ENCODE measurements at places on chromosomes 13 and 19. TPM values are rescaled to one million over a fixed set of nuclear protein-coding genes. Genes with fewer than 3 reads are reported as not detected.

DNA sequence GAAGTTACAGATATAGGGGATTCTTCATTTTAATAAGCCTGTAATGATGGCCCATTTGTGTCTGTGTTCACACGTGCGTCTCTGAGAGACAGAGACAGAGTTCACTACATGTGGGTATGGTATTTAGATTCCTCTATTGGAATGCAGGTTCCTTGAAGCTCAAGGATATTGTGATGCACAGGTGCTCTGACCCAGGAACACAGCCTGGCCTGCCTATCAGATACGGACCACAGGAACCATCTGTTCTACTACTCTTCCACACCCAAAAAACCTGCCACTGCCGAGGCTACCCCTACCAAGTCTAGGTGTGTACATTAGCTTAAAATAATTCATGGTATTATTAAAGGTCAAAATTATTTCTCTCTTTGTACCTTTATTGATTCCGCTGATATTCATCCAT lies 289.2 kb downstream of the ATP8A2 start:
- no peak for DNase-seq

The OR10H1 gene
- polyA plus RNA-seq = 0.04 TPM

The ATP4B gene
- polyA plus RNA-seq = 0.29 TPM

GRCh38 chr13:99528547-99528946 lies 27.3 kb downstream of the TM9SF2 start:
- no peak for DNase-seq

GRCh38 chr19:21947775-21948174 lies 63.0 kb downstream of the ZNF208 start:
- no peak for DNase-seq

The GDF15 gene
- 2.6 TPM for polyA plus RNA-seq

GRCh38 chr13:107192289-107192688 lies 624.4 kb upstream of the ARGLU1 start:
- DNase-seq = no peak

DNA sequence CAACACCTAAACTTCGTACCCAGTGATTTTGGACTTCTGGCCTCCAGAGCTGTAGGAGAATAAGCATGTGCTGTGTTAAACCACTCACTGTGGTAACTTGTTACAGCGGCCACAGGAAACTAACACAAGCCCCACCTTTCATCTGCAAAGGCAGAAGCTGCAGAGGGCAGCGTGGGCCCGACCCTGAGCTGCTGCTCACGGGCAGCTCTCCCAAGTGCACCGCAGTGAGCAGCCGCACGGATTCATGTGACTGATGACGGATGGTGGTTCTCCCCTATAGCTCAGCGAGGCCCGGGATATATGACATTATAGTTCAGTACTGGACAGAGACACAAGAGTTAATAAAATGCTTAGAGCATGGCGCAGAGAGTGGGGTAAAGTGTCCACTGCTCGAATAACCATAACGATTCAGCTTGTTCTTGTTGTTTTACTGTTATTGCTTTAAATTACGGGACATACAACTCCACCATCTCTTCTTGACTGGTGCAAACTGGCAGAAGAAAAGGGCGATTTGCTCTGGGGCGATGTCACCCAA lies 21.9 kb downstream of the VRK3 start:
- DNase-seq = no peak

The ZGLP1 gene
- polyA plus RNA-seq = 2.9 TPM

DNA sequence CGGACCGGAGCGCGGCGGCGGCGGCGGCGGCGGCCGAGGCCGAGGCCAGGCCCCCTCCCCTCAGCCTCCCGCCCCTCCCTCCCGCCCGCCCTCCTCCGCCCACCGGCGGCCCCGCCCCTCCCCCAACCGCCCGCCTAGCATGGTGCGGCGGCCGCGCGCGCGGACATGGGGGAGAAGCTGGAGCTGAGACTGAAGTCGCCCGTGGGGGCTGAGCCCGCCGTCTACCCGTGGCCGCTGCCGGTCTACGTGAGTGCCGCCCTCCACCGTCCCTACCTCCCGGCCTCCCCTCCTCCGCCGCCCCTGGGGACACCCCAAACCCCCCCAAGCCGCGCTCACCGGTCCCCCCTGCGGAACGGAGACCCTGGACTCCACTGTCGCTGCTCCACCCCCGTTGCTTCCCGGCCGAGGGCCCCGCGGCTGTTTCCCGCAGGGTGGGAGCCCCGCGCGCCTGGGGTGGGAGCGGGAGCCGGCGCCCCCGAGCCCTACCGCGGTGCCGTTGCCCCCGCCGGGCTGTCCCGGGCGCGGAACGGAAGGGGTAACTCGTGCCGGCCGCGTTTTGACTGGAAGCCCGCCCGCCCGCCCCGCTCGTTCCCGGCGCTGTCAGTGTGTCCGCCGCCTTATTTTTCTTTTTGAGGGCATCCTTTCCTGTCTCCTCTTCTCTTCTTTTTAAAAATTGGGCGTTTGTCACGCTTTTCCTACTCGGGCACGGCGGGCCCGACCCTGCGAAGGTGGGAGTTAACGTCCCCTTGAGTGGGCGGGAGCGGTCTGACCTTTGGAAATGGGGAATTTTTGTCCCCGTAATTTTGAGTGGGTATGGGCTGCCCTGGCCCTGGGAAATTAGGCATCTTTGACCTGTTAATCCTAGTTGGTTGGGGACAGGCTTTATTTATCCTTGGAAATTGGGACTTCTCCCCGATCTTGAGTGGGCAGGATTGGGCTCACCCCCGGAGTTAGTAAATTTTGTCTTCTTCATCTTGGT lies 576 bp downstream of the DOT1L start:
- no peak for DNase-seq

GRCh38 chr13:113013303-113013702 lies 44.3 kb downstream of the MCF2L start:
- no peak for DNase-seq

The TEX26 gene
- polyA plus RNA-seq = 3.4 TPM

The B3GNT8 gene
- polyA plus RNA-seq = 4.9 TPM

DNA sequence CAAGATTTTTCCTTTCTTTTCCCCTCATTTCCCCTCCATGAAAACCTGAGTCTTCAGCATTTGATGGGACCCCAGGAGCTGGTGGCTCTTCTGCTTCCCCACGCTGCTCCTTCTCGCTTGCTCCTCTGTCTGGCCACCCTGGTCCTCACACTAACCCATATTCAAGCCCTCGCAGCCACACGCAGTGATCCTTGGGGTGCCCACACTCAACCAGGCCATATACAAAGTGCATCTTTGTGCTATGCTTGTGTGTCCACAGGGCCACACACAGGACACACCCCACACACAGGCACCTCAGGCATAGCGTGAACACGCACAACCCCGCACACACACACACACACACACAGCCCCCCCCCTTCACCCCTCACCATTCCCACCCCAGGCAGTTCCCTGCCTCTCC lies 132.1 kb downstream of the URI1 start:
- DNase-seq = no peak

DNA sequence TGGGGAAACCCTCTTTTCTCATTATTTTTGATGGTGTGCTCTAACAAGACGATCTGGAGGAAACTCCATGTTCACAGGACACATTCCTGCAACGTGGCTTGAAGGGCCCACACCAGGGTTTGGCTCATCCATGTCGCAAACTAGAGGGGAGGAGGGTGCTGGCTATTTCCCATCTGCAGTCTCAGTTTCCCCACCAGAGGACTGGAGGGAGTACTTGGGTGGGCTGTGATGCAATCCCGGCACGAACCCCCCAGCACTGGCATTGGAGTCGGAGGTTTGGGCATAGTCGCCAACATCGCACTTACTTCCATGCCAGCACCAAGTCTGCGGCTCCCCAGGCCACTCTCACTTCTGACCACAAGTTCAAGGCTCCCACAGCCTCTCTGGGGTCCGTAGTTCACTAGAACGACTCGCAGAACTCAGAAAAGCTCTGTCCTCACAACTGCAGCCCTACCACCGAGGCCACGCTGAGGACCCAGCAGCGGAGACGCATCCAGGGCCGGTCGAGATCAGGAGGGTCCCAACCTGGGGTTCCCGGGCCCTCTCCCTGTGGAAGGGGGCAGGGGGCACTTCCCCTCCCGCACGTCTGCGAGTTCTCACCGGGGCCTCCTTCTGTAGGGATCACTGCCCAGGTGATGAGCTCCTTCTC lies 165.6 kb upstream of the SOX1 start:
- no peak for DNase-seq

The C19orf53 gene
- 122 TPM for polyA plus RNA-seq

The CEACAM20 gene
- polyA plus RNA-seq = not detected

All from right renal cortex interstitium (tissue), 3 donors.